ENCODE measurements at places on chromosomes 3 and 15.

DNA sequence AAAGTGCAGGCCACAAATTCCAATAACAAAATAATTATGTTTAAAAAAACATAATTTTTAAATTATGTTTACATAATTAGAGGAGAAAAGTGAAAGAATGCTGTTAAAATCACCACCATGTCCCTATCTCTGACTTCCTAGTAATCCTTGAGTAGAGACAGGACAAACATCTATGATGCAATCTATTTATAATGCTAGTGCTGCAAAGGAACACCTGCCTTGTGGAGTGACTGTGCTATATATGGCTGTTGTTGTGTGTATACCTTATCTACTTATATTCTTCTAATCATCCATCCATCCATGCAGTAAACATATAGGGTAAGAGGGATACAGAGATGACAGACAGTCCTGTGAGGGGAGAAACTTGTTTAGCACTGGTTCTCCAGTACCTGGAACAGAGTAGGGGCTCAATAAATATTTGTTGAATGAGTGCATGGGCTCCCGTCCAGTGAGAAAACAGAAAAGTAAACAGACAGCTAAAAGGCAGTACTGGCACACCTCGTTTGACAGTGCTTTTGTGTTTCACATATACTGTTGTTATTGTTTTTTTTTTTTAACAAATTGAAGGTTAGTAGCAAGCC, 229.3 kb upstream of the UBE2E1 start:
- no peak for DNase-seq

DNA sequence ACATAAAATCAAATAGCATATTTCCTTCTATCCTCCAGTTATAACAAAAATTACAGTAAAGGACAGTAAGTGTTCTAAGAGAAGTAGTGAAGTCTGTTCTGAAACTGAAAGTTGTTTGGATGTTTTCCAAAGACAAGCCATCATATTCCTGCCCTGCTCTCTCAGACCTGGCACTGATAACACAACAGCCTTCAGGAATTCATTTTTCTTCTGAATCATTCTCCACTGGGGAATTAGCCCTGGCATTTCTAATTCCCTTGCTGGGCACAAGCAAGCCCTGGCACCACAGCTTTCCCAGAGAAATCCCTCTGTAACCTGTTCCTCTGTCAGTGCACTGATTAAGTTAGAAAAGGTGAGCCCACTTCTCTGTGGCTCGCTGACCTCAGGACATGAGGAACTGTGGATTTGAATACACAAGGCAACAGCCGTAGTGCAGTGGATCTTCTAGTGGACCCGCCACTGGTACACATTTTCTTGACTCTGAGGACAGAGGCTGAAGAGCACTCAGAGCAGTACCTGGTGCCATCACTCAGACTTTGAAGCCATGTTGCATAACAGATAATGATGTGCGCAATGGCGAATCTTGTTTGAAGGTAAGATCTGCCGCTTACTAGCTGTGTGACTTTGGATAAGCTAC, 61.6 kb downstream of the WWTR1 start:
- DNase-seq, result no peak

- DNase-seq, result no peak
These were observed 185.8 kb upstream of the TTC14 start for GRCh38 chr3:180416111-180416594.

GRCh38 chr15:39857132-39857531, 62.9 kb downstream of the GPR176 start:
- DNase-seq, result no peak

DNA sequence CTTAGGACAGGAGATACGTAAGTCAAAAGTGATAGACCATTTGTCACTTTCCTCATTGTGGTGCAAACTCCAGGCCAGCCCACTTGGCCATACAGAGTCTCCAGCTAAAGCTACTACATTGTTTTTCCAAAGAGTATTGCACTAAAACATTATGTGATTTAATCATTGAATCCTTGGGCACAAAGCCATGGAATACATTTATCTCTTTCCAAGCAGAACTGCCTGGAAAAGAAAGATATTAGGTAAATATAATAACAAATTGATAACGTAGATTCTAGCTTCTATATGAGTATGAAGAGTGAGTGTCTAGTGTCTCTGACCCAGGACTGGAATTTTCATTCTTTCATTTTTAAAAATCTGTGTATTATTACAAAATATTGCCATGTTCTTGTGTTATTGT, 863.7 kb upstream of the SEMA6D start:
- no peak for DNase-seq

DNA sequence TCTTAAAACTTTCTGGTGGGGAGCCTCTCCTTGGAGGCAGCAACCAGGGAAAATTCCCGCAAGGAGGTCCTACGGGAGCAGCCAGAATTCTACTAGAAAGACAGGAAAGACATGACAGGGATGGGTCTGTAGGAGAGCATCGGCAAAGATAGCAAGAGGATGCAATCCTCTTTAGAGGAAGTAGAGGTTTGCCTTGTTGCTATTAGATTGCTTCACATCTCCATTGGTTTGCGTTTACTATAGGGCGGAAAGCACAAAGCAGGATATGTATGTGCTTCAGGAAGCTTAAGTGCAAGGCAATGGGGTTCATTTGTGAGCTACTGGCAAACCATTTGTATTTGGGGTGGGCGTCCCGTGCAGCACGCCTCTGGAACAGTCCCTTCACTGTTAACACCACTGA, 193.0 kb downstream of the RORA start:
- no peak for DNase-seq

- no peak for DNase-seq
These were observed 40.9 kb upstream of the PTPN23 start for GRCh38 chr3:47339951-47340350.

- DNase-seq, result no peak
These were observed 7.9 kb downstream of the RAB27A start for GRCh38 chr15:55281517-55282228.

DNA sequence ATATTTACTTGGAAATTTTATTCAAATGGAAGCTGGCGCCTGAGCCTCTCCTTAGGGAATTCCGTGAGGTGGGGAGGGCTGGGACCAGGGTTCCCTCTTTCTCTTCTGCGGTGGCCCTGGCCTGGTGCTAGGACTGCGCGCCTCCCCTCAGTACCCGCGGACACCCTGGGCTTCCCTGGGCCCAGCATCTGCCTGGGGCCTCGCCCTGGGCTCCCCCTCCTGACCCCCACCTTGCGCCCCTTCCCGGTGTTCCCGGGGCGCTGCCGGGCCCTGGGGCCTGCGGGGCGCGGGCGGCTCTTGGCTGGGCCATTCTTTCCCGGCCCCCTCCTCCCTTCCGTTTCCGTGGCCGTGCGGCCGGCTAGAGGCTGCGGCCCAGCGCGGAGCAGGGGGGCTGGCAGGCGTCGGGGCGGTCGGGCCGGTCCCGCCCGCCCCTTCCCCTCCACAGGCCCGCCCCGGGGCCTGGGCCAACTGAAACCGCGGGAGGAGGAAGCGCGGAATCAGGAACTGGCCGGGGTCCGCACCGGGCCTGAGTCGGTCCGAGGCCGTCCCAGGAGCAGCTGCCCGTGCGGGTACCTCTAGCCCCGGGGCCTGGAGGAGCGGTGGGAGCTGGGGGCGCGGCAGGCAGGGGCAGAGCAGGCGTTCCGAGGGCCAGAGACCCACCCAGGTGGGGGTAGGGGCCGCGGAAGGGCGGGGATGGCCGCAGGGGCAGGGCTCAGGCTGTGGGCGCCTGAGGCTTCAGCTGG, at the start of gene FES:
Gene FES, plus strand, starts transcription at position 529 of the 743 bp plus-strand sequence. CDS start 542 bp downstream, outside the sequence.
- no peak for DNase-seq

All from activated T-cell treated with anti-CD3 and anti-CD28 coated beads for 1 hour (primary cell).